Hindlimb muscle (tissue), 1 donor: ENCODE measurements at places on chromosomes 4 and X. TPM values are rescaled to one million over a fixed set of nuclear protein-coding genes. Genes with fewer than 3 reads are reported as not detected.

RBMXL3 gene
- polyA plus RNA-seq: not detected

SLC16A2 gene
- 63.1 TPM for polyA plus RNA-seq

CYLC1 gene
- not detected for polyA plus RNA-seq

RPA4 gene
- polyA plus RNA-seq: 0.13 TPM

ALAS2 gene
- polyA plus RNA-seq: 14.7 TPM

HPSE gene
- polyA plus RNA-seq: 0.86 TPM

SSX4 gene
- polyA plus RNA-seq: not detected

MAP7D2 gene
- polyA plus RNA-seq: 0.45 TPM

SATL1 gene
- polyA plus RNA-seq: 0.43 TPM

SULT1B1 gene
- polyA plus RNA-seq: 0.46 TPM

MXRA5 gene
- polyA plus RNA-seq: 50.4 TPM

KCND1 gene
- 1.4 TPM for polyA plus RNA-seq

RIBC1 gene
- polyA plus RNA-seq: 1.1 TPM

DNA sequence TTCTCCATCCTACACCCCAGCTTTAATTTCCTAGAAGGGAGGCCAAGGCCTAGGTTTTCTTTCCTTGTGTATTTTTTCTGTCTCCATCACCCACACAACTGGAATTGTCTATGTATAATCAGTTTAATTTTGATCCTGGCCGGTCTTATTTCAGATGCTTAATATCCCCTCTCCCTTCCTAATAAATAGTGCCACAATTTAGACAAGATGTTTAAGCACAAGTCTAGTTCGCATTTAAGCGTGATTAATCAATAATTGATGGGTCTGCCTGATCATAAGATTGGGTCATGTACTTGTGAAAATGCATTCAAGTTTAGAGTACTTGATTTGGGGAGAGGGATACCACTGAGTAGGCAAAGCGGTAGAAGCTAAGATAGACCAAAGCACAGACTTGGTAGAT is 2.4 kb downstream of the BMP2K start:
- no peak for DNase-seq

DNA sequence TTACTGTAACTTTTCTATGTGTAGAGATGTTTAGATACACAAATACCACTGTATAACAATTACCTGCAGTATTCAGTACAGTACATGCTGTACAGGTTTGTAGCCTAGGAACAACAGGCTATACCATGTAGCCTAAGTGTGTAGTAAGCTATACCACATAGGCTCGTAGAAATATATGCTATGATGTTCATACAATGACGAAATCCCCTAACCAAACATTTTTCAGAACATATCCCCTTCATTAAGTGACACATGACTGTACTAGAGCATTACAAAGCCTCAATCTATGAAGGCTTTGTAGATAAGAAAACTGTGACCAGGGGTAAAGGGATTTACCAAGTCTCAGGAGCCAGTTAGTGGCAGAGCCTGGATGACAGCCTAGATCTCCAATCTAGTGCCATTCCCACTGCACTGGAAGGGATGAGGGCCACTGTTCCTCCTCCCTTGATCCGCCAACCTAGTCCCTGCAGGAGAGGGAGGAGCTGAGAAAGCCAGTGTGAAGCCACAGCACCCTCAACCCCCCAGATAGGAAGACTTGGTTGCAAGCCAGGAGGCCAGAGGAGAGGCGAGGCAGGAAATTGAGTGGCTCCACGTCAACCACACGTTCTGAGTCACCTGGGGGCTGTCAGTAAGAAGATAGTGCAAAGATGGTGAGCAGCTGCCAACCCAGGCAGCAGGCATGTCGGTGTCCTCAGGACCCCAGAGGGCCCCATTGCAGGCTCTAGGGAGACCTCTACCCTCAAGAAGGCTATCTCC is 227.7 kb downstream of the BCOR start:
- DNase-seq: no peak

DNA sequence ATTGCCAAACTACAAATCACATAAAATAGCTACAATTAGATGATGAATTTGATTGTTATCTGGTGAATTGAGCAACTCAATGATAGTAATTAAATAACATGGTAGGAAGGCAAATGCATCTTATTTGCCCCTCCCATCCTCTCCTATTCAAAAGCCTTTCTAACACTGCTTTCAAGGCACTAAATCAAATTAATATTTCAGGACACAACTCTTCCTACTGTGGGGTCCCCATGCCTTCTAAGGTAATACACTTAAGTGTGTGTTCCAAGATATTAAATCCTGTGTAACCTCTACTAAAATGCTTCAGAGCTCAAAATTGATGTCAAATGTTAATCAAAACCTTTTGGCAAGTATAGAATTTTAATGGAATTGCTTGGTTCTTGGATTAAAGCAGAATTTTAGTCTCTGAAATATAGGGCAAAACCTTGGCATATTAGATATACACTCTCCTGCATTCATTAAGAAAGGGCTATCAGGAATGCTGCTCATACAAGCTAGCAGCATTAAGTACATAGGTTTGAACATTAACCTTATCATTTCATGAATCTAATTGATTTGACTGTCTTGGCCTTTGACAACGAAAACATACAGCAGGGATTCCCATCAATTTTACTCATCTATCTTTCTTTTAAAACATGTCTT is 371.8 kb upstream of the GALNTL6 start:
- DNase-seq: no peak

- DNase-seq: no peak
Measured at GRCh38 chr4:4952273-4952672, 67.0 kb downstream of the CYTL1 start.

DNA sequence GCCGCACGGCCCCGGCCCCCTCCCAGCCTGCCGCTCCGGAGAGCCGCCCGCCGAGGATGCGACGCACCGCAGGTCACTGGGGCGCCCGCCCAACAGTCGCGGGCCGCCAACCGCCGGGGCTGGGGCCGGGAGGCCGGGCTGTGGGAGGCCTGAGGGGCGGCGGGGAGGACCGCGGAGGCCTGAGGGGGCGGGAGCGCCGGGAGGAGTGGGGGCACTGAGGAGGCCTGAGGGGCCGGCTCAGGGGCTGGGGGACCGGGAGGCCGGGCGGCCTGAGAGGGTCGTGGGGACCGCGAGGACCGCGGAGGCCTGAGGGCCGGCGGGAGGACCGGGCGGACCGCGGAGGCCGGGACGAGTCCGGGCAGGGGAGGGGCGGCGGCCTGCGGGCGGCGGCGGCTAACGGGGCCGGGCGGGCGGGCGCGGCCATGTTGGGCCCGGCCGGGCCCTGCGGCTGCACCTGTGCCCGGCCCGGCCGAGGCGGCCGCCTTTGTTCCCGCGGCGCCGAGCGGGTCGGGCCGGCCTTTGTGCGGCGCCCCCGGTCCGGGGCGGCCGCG is 353 bp downstream of the NSD2 start:
- no peak for DNase-seq

DNA sequence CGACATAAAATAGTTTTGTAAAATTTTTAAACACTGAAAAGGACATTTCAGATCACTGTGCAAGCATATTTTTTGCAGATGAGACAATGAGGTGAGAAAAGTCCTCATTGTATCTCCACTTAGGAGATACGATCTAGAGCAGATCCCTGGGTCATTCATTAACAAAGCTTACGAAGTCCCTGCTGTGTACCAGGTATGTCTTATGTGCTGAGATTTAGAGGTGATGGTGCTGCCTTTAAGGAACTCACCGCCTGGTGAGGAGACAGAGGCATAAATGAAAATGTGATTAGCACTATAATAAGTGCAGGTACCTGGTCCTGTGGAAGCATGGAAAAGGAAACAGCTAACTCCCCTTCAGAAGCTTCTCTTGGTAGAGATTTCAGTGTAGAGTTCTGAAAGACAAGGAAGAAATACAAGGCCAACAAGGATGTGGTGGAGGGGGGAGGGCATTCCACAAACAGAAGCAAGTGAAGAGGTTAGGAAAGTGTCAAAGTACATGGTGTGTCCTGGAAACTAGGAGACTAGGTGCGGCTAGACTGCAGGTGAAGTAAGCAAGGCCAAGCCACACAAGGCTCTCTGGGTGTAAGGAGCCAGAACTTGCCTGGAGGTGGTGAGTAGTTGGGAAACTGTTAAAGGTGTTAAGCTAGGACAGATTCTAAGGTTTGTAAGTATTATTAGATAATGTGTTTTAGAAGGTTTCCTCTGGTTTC is 1.5 kb upstream of the NDNF start:
- DNase-seq: no peak

- DNase-seq: no peak
Measured at GRCh38 chr4:183438458-183439113, 5.8 kb upstream of the CDKN2AIP start.

DNA sequence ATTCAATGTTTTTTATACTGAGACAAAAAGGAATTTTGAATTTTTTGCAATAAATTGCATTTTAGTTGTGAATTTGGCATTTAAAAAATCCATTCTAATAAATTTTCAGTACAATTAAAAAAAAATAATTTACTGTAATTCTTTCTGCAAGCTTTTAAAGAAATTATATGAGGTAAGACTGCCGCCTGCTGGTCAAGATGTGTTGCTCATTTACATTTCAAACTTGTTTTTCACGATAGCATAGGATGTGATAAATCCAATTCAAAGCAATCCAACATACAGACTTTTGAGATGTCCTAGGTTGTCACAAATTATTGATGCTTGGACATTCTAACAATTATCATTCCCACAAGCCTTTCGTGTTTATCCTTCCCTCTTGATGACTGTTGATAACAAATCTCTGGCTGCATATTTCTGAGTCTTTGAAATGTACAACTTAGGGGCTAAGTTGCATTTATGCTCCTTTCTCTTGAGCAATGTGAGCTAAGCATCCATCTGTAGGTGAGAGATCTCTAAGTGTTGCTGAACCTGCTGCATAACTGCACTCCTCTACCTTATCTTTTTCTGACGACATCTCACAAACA is 21.7 kb upstream of the MFAP3L start:
- peak; percentile 48 for DNase-seq

GRCh38 chr4:41175794-41176193 is 38.5 kb downstream of the APBB2 start:
- no peak for DNase-seq

GRCh38 chrX:42943051-42943974 is 165.3 kb upstream of the PPP1R2C start:
- DNase-seq: no peak

DNA sequence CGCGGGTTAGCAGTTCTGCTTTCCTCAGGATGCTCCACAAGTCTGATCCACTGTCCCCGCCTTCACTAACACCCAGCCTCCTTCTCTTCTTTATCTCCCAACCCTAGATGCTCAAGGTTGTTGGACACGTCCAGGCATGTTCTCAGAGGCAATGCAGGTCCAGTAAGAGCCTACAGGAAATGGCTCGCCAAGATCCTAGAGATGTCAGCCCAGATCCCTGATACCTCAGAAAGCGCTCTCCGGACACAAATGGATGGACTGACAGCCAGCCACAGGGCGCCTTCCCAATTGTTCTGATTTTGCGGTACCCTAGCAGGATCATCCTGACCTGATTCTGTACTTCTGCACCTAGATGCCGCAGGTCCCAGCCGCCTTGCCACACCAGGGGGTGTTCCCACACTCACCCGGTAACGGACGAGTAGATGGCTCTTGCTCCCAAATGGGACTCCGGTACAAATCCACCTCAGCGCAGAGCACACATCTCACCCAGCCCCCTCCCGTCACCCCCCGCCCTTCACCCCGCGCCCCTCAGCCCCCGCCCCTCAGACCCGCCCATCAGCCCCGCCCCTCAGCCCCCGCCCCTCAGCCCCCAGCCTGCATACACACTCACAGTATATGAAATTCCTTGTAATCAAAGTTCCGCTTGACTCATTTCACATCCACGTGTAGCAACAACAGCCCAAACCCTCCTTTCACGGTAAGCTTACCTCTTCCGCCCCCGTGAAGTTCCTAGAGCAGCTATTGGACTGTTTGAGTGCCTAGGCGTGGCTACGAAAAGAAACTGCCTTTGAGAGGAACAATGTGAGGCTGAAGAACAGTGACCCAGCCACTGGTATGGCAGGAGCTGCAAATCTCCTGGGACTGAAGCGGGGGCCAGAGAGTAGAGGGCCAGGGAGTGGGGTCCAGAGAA is at the start of gene EDA2R:
Gene EDA2R (minus strand): TSS at position 488 of the 910 bp plus-strand sequence. CDS start 23,058 bp downstream, outside the sequence.
- DNase-seq: no peak

GRCh38 chr4:146470604-146471003 is 51.1 kb downstream of the SLC10A7 start:
- no peak for DNase-seq

DNA sequence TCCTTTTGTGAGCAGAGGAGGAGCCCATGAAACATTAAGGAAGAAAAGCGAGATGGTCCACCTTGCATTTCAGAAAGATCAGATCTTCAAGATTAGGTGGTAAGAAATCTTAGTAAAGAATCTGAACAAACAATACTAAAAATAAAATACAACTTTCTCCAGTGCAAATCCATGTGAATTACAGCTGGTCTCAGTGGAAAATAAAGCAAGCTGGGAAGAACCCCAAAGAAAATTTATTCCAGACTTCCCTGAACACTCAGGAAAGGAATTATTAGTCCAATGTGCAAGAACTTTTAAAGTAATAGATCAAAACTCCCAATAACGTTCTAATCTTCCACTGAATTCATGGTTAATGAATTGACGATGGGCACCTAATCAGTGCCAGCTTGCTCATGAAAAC is 37.3 kb upstream of the C1QTNF7 start:
- peak; percentile 57 for DNase-seq

DNA sequence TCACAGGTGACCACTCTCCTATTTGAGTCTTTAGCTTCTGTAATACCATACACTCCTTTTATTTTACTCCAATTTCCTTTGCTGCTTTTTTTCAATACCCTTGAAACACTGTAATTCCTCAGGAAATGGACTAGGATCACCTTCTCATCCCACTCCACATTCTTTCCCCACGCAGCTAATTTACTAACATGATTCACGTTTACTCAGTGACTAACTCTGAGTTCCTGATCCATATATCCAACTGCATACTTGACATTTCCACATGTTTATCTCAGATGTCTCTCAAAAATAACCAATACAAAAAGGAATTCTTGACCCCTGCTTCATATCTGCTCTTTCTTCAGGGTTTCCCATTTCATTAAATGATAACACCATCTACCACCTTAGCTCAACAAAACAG is 19.9 kb downstream of the RPS6KA6 start:
- DNase-seq: no peak

DNA sequence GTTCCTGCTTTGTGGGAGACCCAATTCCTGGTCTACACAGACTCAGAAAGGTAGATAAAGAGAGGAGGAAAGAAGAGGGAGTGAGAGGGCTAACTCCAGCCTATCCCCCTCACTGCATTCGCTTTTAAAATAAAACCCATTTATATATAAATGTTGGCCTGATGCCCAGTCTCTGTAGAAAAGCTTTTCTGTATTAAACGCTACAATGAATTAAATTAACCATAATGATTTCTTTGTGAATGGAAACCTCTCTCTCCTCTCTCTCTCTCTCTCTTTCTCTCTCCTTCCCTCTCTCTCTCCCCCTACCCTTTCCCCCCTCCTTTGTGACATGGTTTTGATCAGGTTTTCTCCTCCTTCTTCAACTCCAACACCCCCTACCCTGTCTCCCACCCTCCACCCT is 34.8 kb downstream of the PJA1 start:
- no peak for DNase-seq

DNA sequence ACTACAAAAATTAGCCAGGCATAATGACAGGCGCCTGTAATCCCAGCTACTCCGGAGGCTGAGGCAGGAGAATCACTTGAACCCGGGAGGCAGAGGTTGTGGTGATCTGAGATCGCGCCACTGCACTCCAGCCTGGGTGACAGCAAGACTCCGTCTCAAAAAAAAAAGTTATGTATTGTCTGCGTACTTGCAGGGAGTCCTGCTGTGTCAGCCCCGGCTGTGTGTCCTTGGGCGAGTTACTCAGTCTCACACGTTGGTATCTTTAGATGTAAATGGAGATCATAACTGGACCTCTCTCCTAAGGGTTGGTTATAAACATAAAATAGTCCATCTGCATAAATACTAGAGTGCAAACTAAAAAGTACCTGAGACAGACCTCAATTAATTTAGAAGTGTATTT is 22.7 kb upstream of the TBC1D14 start:
- DNase-seq: no peak
